Activated naive CD8-positive, alpha-beta T cell treated with anti-CD3 and anti-CD28 coated beads, Interleukin-2, amount 50 U/mL, for 24 hours (primary cell): ENCODE measurements at places on chromosomes 16 and 17.
A peak's percentile ranks its signal among the peaks of the same experiment; 100 is the strongest.

GRCh38 chr17:29376667-29377270, 13.4 kb upstream of the TAOK1 start:
- DNase-seq: no peak

DNA sequence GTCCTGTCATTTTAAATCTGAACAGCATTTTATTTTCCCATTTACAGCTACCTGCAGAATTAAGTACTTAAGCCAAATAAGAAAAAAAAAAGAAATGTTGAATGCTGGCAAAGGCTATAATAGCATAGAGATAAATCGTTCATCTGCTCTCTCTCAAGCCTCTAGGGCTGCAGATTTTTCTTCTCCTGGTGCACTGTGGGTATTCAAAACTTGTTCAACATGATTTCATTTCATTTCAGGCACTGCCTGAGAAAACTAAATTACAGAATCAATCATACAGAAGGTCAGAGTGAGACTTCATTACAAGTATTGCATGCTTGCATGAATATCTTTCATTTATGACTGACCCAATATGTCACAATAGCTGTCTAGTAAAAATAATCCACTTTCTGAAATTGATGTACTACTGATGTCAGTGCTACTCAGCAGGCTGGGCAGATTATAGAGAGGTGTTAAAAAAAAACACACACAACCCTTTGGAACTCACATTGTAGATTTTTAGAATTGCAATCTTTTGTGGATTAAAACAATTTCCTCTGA, 86.2 kb downstream of the TOX3 start:
- no peak for DNase-seq

GRCh38 chr16:84434800-84435199, 66.5 kb downstream of the ATP2C2 start:
- DNase-seq: no peak

- peak; percentile 79 for DNase-seq
These were observed at the start of gene VPS25 for GRCh38 chr17:42773290-42774035. Gene VPS25, plus strand, starts transcription at chr17:42773449. Its CDS starts 27 bp downstream, at chr17:42773476.
